ENCODE measurements at places on chromosomes 2 and 18.

DNA sequence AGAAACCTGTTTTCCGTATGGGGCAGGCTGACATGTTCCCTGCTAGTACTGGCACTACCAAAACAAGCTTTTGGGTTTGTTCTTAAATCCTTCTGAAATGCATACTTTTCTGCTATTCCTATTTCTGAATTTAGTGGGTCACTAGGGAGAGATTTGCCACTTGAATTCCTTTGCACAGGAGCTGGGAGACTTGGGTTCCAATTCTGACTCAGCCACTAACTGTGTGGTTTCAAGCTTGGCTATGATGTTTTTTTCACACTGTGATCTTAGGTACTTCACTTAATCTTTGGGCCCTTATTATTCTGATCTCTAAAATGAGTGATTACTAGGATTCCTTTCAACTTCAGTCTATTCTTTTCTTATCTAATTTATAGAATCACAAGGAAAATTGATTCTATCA, 105.5 kb downstream of the BCL11A start:
- DNase-seq: no peak

- no peak for DNase-seq
Measured at GRCh38 chr2:24852026-24852425, 58.8 kb downstream of the CENPO start.

DNA sequence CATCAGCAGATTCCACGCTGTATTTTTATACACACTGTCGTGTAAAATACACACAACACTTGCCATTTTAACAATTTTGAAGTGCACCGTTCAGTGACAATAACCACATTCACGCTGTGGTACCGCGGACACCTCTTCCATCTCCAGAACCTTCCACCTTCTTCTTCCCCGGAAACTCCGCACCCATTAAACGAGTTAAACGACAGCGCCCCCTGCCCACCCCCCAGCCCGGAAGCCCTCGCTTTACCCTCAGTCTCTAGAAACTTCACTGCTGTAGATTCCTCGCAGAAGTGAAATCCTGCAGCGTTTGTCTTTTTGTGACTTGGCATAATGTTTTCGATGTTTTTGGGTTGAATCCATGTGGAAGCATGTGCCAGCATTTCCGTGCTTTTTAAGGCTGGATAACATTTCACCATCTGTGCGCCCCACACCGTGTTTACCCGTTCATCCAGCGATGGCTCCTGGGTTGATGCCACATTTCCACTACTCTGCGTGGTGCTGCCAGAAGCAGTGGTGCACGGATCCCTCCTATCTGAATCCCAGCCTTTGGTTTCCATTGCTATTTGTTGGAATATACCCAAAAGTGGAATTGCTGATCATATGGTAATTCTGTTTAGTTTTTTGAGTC, 32.0 kb upstream of the TMEM18 start:
- no peak for DNase-seq

DNA sequence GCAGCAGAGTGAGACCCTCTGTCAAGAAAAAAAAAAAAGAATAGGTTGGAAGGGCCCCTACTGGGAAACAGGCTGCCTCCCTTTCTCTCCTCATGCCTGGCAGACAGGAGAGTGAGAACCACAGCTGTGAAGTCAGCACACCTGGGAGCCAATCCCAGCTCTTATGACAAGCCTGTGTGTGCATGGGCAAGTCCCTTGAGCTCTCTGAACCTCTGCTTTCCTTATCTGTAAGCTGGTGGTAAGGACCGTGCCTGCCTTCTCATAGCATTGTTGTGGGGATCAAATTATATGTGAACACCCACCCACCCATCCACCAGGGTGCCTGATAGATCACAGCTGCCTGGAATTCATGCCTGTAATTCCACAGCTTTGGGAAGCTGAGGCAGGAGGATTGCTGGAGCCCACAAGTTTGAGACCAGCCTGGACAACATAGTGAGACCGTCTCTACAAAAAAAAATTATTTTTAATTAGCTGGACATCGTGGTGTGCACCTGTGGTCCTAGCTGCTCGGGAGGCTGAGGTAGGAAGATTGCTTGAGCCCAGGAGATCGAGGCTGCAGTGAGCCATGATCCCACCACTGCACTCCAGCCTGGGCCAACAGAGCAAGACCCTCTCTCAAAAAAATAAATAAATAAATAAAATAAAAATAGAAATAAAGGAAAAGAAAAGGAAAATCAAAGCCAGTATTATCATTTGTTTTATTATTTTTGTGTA, 66.9 kb upstream of the MCFD2 start:
- DNase-seq: no peak

GRCh38 chr2:186346216-186346615, 139.8 kb upstream of the ZC3H15 start:
- no peak for DNase-seq

DNA sequence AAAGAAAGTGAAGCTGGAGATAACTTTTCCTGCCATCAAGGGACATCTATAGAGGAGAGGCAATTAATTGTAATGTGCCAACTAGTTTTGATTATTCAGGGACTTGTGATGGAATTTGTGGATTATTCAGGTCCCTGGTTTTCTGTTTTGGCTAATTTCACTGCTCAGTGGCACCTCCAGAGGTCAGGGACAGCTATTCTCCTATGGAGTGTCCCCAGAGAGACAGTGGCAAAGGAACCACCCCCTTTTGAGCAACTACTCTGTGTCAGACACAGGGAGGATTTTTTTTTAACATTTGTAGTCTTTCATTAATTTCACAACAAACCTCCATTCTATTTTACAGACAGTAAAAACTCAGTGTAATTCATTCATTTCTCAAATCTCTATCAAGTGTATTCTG, 206.0 kb upstream of the SPRED2 start:
- DNase-seq: no peak

GRCh38 chr2:58508006-58508405, 266.9 kb upstream of the FANCL start:
- DNase-seq: no peak

GRCh38 chr18:61635901-61636528, 256.8 kb downstream of the RNF152 start:
- no peak for DNase-seq

GRCh38 chr2:216698895-216699294, 3.5 kb upstream of the IGFBP5 start:
- no peak for DNase-seq

DNA sequence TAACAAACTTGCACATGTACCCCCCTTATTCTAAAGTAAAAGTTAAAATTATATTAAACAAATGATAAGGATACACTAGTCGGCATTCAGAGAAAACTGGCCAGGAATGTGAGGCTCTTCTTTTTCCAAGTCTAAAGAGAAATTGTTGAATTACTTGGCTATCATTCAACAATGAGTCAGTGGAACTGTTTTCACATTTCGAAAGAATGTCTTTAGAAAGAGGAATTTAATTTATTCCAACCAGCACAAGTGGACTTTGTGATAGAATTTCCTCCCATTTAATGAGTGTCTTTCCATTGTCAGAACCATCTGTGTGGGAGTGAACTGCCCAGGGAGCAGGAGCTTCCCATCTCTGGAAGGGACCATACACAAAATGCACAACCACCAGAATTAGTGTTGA, 792.2 kb downstream of the EPHA4 start:
- DNase-seq: no peak

DNA sequence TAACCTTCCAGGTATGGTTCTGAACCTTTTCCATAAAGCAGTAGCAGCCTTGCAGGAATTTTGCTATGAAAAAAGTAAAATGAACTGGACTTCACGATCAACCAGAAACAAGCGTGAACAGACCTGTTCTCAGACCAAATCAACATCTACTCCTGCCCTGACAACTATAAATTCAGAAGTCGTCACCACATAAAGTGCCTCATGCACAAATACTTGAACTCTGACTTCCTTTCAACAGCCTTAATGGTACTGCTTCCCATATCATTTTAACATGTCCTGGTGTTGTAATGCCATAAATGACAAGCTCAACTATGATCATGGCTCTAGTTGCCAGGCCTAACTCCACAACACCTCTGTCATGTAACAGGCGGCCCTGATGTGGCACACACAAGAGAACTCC, 262.4 kb downstream of the MTX2 start:
- DNase-seq: no peak

DNA sequence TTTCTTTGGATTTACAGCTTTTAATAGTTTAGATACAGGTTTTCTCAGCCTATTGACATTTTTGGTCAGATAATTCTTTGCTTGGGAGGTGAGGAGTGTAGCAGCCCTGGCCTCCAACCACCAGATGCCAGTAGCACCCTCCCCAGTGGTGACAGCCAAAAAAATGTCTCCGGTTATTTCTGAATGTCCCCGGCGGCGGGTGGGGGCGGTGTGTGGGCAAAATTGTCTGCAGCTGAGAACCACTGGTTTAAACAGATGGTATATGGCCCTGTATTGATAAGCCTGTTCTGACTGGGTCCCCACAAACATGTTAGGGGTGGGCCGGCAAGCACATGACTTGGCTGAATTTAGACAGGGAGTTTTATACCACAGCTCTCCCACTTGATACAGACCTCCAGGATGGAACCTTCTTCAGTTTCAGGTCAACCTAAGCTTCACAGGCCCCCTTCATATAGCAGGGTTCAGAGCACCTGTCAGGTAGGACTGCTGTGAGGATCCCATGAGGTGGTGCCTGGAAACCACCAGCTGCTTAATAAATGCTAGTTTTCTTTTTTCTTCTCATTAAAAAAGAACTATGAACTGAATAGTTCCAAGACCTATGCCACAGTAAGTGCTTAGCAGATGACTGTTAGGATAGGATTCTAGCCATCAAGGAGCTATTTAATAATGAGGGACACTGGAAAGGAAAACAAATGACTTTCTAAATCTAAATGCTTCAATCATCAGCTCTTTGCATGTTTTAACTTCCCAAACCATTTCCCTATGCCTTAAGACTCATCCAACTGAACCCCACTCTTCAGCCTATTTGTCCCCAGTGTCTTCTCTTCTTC, 18.1 kb downstream of the LPIN2 start:
- peak; percentile 30 for DNase-seq

- no peak for DNase-seq
Measured at GRCh38 chr2:237141571-237142051, 55.9 kb downstream of the COPS8 start.

DNA sequence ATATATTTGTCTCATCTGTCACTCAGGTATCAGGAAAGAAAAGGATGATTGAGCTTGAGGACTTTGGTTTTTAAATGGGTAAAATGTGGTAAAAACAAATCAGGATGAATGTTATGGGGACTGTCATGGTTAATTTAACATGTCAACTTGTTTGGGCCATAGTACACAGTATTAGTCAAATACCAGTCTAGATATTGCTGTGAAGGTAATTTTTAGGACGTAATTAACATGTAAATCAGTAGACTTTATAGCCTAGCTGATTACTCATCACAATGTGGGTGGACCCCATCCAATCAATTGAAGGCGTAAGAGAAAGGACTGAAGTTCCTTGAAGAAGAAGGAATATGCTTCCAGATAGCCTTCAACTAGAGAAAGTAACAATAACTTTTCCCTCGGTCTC, 275.7 kb upstream of the ZNF804A start:
- DNase-seq: no peak

- no peak for DNase-seq
Measured at GRCh38 chr2:230873661-230874401, 9.1 kb downstream of the ITM2C start.

GRCh38 chr2:124001696-124002430, 23.2 kb upstream of the CNTNAP5 start:
- no peak for DNase-seq

- no peak for DNase-seq
Measured at GRCh38 chr2:71064110-71064611, 4.3 kb upstream of the NAGK start.

GRCh38 chr2:64945973-64946768, 43.0 kb upstream of the SLC1A4 start:
- DNase-seq: peak; percentile 46

GRCh38 chr18:44733754-44734465, 53.2 kb downstream of the SETBP1 start:
- no peak for DNase-seq

- no peak for DNase-seq
Measured at GRCh38 chr18:66110607-66111006, 359.8 kb downstream of the CDH7 start.

DNA sequence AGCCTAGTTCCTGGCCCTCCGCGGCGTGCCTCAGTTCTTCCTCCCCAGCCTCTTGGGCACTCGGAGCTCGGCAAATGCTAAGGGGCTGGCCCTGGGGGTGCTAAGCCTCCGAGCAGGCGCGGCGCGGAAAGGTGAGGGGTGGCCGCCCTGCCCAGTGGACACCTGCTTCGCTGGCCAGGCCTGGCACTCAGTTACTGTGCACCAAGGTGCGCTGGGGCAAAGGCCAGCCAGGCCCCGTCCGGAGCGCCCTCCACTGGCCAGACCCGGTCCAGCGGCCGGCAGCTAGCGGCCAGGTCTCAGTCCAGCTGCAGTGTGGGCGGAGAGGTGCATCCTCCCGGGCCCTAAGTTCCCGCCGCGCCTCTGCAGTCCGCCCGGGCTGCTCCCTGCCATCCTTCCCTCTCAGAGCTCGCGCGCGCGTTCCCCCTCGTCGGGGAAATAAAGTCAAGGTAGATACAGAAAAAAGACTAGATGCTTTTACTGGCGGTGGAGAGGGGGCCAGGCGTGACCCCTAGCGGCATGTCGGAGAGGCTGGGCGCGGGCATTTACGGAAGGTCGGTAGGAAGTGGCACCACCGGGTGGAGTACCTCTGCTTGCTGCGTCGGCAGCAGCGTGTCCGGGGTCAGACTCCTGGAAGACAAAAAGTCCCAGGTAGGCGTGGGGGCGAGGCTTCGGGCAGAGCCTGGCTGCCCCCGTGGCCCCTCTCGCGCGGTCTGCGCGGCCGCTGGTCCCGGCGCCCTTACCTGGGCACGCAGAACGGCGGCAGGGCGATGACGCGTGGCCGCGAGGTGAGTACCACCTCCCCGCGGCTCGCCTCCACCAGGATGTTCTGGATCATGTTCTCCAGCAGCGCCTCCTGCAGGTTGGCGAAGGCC, 9.4 kb upstream of the CRYBA2 start:
- DNase-seq: no peak

- DNase-seq: no peak
Measured at GRCh38 chr2:216989340-216990129, 129.7 kb upstream of the TNP1 start.

GRCh38 chr18:23378302-23378686, 74.8 kb upstream of the RIOK3 start:
- no peak for DNase-seq

DNA sequence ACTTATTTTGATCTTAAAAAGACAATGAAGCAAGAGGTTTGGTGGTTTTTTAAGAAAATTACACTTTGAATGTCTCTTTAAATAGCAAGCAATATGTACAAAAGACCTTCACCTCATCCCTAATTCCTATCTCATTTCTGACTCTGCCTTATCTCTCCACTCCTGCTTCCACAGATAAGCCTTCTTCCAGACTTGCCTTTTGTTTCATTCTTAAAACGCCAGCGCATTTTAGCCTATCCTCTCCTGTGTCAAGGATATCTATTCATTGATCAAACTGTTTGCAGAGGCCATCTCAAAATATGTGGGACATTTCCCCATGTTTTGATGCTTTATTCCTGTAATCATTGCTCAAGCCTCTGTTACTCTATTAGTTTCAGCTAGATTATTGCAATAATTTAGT, 562.5 kb downstream of the PARD3B start:
- no peak for DNase-seq

DNA sequence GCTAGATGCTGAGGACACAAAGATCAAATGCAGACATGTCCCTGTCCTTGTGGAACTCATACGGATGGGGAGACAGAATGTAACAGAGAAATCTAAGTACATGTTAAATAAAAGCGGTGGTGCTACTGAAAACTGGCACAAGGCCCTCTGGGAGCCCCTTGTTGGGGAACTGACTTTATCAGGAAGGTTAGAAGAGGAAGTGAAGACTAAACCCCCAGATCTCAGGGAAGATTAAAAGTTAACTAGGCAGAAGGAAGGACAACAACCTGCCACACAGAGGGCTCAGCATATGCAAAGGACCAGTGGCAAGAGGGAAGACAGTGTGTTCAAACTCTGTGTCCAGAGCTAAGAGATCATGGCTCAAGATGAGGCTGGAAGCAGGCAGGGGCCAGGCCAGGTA, 4.8 kb downstream of the CACNB4 start:
- DNase-seq: no peak
